ENCODE measurements at places on chromosomes 6 and 20.

DNA sequence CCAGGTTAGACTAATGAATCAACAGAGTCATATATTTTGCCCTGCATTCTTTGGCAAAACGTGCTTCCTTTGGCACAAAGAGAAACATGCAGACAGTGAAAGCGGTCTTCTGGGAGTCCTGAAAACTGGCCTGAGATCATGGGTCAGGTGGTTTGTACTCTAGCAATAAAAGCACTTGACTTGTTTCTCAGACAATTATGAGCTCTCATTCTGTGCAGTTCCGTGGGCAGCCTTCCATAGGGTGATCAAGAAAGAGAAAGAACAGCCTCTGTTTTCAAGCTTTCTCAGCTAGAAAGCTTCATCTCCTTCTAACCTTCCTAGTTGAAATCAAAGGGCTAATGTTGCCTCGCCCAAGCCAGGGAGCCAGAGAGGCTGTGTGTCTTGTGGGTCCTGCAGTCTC is 62.7 kb upstream of the ISM1 start:
- no peak for DNase-seq

DNA sequence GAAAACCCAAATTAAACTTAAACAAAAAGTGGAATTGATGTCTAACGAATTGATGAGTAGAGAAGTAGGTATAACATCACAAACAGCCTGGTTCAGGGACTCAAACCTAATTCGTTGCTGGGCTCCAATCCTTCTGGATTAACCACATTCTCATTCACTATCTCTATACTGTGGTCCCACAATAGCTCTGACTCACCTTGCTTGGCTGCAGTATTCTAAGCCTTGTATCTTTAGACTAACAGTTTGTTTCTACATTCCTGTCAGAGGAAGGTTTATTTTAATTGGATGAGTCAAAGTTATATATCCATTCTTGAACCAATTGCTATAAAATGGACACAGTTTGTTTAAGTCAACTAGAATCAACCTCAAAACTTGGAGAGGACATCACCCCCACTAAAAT is 530.5 kb upstream of the PTCHD4 start:
- DNase-seq = no peak

DNA sequence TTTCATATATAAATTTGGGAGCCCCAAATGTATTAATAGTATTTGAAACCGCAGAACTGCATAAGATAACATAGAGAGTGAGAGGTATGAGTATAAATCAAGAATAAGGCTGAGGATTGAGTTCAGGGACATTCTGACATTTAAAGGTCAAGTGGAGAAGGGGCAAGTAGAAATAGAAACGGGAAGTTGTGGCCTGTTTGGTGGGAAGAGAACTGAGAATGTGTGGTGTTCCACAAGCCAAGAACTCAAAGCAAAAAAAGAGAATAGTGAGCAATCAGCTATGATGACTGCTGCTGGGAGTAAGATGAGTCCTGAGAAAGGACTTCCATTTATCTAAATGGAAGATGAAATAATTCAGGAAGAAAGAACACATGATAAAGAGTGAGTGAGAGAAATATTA is 418.4 kb downstream of the CD109 start:
- no peak for DNase-seq

- no peak for DNase-seq
Observed at GRCh38 chr6:3368685-3369084, 88.2 kb downstream of the SLC22A23 start.

Data from Panc1 (cell line).